ENCODE measurements at places on chromosomes 7 and 10.

DNA sequence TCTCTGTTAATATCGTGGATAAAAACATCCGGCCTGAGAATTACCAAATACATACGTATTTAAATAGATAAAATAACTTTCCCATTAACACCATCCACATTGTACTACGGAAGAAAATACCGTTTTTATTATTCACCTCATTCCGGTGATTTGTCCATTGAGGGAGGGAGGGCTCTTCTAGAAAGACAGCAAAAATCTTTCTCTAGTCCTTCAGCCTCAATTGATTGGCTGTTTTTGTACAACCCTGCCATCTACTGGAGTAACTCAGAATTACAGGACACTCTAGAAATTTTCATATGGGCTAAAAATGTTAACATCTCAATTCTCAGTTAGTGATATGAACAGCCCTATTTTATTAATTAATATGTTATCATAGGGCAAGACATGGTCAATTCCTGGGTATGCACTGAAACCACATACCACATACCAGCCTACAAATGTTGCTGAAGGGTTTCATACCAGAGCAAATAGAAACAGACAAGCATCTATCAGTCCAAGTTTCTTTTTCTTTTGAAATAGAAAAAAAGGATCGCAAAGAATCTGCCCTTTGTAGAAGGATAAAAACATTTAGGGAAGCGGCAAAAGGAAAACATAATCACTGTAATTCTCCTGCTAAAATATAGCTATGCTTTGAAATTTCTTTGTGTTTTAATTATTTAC is 55.8 kb upstream of the CDCA7L start:
- DNase-seq = peak; percentile 27

GRCh38 chr7:138137423-138138171 is 61.3 kb downstream of the AKR1D1 start:
- no peak for DNase-seq

GRCh38 chr10:56258378-56258777 is 102.7 kb downstream of the ZWINT start:
- DNase-seq = no peak

DNA sequence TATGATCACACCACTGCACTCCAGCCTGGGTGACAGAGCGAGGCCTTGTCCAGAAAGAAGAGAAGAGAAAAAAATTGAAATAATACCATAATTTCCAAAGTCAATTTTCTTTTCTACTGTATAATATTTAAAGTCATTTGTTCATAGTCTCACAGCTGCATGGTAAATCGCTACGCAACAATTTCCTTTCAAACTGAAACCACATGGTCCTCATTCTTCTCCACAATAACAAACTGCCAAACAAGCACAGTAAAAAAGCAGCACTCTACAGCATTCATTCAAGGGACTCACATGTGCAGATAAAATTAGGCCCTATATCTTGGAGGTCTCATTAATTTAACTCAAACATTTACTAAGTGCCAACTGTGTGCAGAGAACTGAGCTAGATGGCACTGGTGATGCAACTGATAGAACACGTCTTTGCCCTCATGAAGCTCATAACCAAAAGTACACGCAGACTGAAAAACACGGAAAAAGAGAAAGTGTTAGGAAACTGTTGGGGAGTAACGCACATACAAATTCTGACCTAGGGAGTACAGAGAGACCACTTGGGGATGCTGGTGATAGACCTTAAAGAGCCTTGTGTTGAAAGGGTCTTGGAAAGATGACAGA is 68.4 kb upstream of the SRRM3 start:
- no peak for DNase-seq

DNA sequence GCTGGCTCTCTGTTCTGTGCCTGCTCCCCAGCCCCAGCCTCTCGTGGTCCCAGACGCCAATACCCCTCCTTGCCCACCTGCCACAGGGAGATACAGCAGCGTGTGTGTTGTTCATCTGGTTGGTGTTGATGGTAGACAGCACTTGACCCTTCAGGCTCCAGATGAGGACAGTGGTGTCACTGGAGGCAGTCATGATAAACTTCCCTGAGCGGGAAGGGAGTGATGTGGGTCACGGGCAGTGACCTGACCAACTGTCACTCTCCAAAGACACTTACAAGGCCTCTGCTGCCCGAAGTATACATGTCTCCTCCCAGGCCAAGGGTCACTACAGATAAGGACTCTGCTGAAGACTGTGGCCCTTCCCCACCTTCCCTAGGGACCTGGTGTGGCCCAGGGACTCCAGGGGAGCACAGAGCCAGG is 5.6 kb downstream of the TBL2 start:
- no peak for DNase-seq

DNA sequence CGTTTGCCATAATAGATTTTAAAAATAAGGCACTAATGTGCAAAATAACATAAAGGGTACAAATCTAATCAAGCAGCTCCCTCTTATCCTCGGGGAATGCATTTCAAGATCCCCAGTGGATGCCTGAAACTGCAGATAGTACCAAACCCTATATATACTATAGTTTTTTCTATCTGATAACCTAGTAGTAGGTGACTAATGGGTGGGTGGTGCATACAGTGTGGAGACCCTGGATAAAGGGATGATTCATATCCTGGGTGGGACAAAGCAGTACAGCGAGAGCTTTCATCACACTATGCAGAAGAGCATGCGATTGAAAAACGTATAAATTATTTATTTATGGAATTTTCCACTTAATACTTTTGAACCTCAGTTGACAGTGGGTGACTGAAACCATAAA is 464.5 kb downstream of the GRID1 start:
- no peak for DNase-seq

GRCh38 chr10:52280051-52280450 is 34.0 kb upstream of the DKK1 start:
- DNase-seq = no peak

- no peak for DNase-seq
Observed at GRCh38 chr7:41702635-41703371, at the start of gene INHBA. Gene INHBA (minus strand): TSS chr7:41703090. CDS start chr7:41700374, 2,716 bp downstream.

DNA sequence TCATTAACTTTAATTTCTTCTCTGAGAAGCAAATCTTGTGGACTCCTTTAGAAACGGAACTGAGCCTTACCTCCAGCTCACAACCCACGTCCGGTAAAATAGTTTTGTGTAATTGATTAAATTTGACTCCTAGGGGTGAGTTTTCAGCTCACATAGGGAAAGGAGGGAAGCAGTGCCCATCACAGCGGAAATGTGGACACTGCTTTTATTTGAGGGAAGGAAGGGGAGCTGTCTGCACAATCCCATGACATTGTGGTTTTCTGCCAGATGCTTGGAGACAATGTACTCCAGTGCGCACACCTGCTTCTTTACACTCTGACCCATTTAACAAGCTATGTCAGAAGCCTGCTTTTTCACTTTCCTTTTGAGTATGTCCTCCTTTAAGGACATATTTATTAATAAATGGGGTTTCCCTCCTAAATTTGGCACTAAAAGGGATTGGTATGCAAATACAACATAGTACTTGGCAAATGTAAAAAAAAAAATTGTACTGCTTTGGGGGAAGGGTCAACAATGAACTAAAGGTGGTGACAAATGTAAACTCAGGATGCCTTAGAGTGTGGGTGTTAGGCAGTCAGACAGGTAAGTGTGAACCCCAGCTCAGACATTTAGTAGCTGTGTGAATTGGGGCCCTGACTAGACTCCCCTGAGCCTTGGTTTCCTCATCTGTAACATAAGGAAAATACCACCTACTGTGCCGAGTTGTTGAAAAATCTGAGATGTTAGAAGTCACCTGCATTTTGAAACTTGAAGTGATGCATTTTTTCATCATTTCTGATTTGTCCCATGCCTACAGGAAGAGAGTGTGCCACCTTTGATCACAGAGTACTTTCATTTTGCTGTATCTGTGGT is 90.2 kb upstream of the KLF6 start:
- DNase-seq = peak; percentile 35

- no peak for DNase-seq
Observed at GRCh38 chr7:40824461-40824860, 689.7 kb downstream of the SUGCT start.

DNA sequence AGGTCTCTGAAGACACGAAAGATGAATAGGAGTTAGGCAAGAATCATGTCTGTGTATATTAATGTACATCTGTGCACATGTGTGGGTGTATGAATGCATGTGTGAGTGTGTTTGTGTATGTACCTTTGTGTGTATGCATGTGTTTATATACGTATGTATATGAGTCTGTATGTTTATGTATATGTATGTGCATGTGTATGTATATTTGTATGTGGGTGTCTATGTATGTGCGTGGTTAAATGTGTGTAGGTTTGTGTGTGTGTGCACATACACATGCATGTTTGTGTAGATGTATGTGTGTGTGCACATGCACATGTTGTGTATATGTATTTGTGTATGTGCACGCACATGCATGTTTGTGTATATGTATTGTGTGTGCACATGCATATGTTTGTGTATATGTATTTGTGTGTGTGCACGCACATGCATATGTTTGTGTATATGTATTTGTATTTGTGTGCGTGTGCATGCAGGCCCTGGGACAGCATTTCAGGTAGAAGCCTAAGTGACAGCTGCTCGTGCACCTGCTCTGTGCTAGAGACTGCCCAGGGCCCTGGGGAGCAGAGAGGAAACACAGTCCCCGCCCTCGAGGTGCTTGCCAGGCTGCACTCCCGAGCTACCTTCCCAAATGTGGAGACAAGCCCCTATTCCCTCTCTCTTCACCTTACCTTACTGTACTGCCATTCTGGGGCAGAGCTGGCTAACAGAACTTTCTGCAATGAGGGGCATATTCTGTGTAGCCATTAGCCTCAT is 12.1 kb downstream of the PNLIPRP1 start:
- no peak for DNase-seq

GRCh38 chr7:107632492-107632865 is 28.1 kb upstream of the SLC26A4 start:
- DNase-seq = no peak

- peak; percentile 58 for DNase-seq
Observed at GRCh38 chr7:142463401-142463850, 205.6 kb upstream of the PRSS58 start.

DNA sequence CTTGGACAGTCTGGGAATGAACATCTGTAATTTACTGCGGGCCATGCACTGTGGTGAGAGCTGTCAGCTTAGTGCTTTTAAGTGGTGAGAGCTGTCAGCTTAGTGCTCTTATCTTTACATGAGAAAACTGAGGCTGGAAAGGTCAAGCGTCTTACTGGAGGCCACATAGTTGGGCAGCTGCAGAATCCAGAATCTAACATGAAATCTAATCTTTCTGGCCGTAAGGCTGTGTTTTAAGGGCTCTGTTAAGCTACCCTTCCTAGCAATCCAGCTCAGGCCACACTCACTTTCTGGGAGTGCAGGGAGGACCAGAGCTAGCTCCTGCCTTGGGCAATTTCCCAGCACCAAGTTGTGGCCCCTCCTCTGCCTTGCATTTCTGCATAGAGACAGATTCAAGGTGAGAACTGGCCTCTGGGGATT is 70.2 kb downstream of the SORCS3 start:
- DNase-seq = no peak

All from CD4-positive, alpha-beta T cell treated with Interleukin-17A for 4 hours (primary cell).